Chondrocyte (in vitro differentiated cells): ENCODE measurements at places on chromosomes 1 and 21.

- no peak for DNase-seq
Measured at GRCh38 chr1:11298390-11299224, 25.6 kb downstream of the UBIAD1 start.

GRCh38 chr1:21626921-21627339 lies 42.2 kb downstream of the RAP1GAP start:
- DNase-seq, result no peak

DNA sequence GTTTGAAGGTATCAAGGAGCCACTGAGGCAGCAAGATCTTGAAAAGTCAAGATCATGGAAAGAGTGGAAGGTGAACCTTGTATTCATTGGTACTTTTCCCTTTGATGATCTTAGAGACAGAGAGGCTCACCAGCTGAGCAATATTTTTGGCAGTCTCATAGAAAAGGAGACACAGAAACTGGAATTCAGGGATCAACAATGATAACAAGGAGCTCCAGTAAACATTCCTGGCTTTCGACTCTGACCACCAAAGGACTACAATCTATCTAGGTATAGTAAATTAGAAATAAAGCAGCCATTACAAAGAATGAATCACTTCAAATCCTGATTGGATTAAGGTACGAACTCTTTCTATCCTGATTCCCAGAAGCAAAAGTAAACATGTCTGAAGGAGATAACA lies 615.4 kb downstream of the KIF26B start:
- no peak for DNase-seq

DNA sequence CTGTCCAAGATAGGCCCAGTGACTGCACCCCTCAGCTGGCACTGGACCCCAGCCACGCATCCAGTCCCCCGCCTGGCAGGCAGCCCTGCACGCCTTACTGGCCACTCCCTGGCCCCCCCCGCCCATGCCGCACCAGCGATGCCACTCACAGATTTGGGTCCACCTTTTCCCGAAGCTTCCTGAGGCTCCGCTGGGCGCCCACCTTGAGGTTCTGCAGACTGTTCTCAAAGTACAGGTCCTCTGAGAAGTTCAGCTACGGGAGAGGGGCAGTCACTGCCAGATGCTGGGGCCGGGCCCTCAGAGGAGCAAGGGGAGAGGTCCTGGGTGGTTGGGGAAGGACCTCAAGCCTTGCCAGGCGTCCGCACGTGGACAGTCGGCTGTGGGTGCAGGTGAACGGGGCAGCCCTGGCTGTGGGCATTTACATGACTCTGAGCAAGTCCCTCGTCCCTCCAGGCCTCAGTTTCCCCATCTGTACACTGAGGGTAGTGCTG lies 8.1 kb downstream of the PRXL2B start:
- no peak for DNase-seq

- no peak for DNase-seq
Measured at GRCh38 chr1:2251363-2251762, 23.2 kb downstream of the SKI start.

DNA sequence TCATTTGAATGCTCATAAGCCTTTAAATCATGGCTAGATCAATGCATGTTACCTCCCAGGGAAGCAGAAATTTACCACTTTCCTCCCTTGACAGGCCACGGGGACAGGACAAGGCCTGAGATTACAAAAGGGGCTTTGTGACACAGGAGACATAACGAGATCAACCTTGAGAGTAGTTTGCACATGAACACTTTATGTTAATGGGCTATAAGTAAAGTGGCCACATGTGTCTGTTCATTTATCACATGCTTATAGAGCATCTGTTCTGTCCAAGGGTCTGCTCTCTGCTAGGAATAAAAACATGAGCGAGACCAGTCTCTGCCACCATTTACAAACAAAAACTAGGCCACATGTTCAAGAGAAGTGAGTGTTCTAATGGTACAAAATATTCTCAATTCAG lies 144.1 kb upstream of the C8B start:
- no peak for DNase-seq

DNA sequence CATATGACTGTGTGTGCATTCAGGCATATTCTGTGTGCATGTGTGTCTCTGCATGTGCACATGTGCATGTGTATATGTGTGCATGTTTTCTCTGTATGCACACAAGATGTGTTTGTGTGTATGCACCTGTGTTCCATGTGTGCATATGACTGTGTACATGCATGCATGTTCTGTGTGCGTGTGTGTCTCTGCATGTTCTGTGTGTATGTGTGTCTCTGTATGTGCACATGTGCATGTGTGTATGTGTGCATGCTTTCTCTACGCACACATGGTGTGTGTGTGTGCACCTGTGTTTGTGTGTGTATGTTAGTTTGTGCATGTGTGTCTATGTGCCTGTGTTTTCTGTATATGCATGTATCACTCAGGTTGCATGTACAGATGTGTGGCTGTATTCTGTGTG lies 42.3 kb downstream of the AJAP1 start:
- DNase-seq, result no peak

DNA sequence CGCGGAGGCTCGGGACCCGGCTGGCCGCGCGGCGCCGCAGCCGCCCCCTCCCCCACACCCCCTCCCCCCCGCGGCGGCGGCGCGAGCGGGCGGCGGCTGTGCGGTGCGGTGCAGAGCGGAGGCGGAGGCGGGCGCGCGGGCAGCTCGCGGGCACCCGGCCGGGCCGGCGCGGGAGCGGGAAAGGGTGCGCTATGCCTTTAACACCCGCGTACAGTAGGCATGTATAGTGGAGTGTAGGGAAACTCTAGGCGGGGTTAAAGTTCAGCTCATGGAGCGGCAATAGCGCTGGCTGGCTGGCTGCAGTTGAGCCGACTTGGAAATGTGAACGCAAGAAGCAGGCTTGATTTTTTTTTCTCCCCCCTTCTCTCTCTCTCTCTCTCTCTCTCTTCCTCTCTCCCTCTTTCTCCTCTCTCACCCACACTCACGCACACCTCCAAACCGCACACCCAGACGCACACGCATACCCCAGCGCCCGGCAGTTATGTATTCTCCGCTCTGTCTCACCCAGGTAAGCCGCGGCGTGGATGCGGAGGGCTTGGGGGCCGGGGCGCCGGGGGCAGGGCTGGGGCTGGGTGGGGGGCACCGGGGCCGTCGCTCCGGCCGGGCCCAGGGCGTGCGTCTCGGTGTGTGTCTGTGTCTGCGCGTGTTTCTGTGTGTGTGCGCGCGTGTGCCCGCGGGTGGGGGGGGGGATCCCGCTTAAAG lies at the start of gene NFIA:
Gene NFIA (plus strand): TSS at position 251 of the 702 bp plus-strand sequence.
- DNase-seq, result no peak

DNA sequence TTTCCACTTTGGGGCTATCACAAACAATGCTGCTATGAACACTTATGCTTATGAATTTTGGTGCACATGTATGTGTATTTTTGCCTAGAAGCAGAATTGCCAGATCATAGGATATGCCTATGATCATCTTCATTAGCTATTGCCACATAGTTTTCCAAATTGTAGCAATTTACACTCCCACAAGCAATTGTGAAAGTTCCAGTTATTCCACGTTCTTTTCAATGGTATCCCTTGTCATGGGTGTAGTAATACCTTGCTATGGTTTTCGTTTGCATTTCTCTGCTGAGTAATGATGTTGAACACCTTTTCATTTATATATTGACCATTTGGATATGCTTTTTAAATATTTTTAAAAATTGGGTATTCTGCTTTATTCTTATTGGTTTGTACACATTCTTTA lies 82.6 kb downstream of the MTR start:
- no peak for DNase-seq

GRCh38 chr1:230794431-230794830 lies 47.2 kb downstream of the CAPN9 start:
- DNase-seq, result no peak

DNA sequence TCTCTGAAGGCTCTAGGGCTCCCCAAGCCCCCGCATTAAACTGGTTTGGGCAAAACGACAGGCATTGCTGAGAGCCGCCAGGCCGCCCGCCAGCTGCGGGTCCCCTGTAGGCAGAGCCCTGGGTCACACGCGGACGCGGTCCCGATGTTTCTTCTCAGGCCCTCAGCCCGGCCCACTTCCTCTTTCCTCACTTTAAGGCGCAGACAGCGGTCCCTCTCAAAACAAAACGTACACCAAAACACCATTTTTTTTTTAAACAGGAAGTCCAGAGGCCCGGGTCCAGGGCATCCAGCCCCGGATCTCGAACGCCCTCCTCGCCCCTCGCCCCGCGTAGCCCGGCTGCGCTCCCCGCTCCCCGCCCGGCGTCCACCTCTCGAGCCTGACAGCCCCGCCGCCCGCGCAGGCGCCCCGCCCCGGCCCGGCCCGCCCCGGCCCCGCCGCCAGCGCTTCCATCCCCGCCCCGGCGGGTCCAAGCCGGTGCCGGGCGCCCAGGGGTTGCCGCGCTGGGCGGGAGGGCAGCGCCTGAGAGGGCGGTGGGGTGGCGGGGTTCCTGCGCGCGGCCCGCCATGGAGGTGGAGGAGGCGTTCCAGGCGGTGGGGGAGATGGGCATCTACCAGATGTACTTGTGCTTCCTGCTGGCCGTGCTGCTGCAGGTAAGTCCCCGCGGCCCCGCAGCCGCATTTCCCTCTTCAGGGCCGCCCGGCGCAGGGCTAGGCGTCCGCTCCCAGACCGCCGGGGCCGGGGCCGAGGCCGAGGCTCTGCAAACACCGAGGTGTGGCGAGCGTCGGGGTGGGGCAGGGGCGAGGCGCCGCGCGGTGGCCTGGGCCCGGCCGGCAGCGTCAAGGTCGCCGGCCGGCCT lies at the start of gene SLC22A15:
Gene SLC22A15 (plus strand): TSS at position 452 of the 859 bp plus-strand sequence. CDS start 115 bp downstream, at position 567.
- DNase-seq, result no peak

DNA sequence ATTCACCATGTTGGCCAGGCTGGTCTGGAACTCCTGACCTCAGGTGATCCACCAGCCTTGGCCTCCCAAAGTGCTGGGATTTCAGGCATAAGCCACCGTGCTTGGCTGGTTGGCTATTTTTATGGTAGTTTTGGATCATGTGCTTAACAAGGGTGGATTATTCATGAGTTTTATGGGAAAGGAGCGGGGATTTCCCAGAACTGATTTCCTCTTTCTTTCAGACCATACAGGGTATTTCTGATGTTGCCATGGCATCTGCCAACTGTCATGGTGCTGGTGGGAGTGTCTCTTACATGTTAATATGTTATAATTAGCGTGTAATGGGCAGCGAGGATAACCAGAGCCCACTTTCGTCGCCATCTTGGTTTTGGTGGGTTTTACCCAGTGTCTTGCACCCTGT lies 3.2 kb downstream of the TRPM2 start:
- DNase-seq, result no peak

DNA sequence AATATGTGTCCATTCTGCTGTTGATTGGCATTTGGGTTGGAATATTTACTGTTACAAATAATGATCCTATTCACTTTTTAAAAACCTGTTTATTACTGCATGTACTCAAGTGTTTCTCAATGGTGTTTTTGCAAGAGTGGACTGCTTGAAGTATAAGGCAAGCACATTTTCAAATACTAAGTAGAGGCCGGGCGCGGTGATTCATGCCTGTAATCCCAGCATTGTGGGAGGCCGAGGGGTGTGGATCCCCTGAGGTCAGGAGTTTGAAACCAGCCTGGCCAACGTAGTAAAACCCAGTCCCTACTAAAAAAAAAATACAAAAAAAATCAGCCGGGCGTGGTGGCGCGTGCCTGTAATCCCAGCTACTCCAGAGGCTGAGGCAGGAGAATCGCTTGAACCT lies 276.9 kb upstream of the ADGRL4 start:
- DNase-seq, result peak; percentile 28

GRCh38 chr21:33197496-33197895 lies 32.2 kb upstream of the IFNAR2 start:
- no peak for DNase-seq

- no peak for DNase-seq
Measured at GRCh38 chr1:245327842-245328241, 173.1 kb downstream of the KIF26B start.

GRCh38 chr1:215345208-215345607 lies 221.9 kb upstream of the KCTD3 start:
- no peak for DNase-seq

DNA sequence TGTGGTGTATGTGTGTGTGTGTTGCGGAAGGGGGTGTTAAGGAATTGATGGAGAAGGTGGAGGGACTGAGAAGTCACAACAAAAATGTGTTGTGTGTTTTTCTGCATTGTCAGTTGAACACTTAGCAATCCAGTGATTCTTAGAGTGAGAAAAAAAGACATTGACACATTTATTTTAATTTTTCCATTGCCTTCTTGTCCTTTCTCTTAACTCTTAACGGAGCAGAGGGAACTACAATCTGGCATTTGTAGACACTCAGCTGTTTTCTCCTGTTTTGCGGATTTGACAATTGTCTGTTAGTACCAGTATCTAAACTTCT lies 725 bp downstream of the C1orf53 start:
- DNase-seq, result no peak

GRCh38 chr1:77100875-77101274 lies 118.4 kb downstream of the PIGK start:
- DNase-seq, result no peak

- DNase-seq, result no peak
Measured at GRCh38 chr1:21616372-21616771, 52.8 kb downstream of the RAP1GAP start.

DNA sequence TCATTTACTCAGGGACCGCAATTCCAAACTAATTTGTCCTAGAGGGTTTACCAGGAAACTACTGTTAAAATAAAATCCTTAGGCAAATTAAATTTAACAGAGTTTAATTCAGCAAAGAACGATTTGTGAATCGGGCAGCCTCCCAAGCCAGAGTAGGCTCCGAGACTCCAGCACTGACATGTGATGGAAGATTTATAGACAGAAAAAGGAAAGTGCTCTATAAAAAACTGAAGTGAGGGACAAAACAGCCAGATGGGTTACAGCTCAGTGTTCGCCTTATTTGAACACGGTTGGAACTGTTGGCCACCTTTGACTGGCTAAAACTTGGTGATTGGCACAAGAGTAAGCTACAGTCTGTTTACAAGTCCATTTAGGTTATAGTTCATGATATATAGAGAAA lies 35.2 kb upstream of the RCSD1 start:
- DNase-seq, result no peak

GRCh38 chr1:170351366-170351946 lies 180.5 kb upstream of the GORAB start:
- DNase-seq, result no peak

DNA sequence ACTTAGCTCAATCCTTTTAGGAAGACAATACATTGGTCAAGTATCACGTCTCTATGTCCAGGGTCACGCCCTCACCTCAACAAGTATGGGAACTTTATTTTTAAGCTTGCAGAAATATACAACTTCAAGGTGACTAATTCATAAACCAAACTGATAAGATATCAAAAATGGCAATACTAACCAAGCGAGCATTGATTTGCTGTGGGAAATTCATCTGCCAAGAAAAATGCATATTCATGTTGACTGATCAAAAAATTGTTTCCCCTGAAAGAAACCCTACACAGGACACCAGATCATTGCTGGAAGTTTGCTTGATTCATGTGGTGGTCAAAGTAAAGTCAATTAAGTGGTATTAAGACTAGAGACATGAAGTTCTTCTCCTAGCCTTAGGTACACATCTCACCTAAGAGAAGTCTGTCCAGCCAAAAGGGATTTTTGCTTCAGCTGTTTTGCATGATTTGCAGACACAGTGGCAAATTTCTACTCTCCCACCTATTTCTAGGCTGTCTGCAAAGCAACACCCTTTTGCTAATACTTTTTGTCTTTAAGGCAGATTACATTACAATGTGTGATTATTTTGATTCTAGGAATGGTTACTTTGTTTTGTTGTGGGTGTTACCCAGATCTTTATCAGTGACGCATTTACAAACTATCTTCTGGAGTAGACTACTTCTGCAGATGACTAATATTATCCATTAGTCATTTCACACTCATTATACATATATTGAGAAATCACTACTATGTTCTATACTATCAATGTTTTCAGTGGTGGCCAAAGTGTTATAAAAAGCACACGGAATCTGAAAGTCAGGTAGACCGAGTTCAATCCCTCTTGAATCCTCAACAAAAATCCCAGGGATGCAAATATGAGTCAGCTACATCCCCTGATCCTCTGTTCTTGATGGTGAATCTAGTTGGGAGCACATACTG lies 12.4 kb downstream of the SAMSN1 start:
- DNase-seq, result no peak
